ENCODE measurements at places on chromosomes 6 and 20. TPM values are rescaled to one million over a fixed set of nuclear protein-coding genes. Genes with fewer than 3 reads are reported as not detected.

Gene ARHGAP18
- total RNA-seq, result 57.9 TPM

Gene OXT
- not detected for total RNA-seq

Gene VIP
- total RNA-seq, result 1.5 TPM

Gene B3GAT2
- 0.12 TPM for total RNA-seq

Gene DDX39B
- 265 TPM for total RNA-seq

Gene SIRPD
- total RNA-seq, result 1.5 TPM

Gene SERPINB6
- total RNA-seq, result 160 TPM

All from lower lobe of right lung (tissue), 2 donors.